Effector memory CD4-positive, alpha-beta T cell (primary cell): ENCODE measurements at places on chromosomes 6 and 20.
A peak's percentile ranks its signal among the peaks of the same experiment; 100 is the strongest.

- DNase-seq, result peak; percentile 66
These were observed 100.0 kb downstream of the NOL4L start for GRCh38 chr20:32484958-32485769.

DNA sequence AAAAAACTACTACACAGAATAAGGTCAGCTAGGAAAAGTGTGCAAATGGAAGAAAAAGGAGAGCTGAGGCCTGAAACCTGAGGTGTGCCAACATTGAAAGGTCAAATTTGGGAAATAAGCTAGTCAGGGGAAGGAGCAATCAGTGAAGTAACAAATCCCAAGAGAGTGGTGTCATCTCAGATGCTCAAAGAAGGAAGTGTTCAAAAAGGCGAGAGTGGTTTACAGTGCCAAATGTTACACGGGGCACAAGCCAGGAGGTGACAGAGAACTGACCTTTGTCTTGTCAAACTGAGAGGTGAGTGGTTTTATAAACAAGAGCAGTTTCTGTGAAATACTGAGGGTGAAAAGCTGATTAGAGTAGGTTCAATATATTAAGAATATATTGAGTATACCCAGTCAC, 83.0 kb upstream of the TCF21 start:
- no peak for DNase-seq

DNA sequence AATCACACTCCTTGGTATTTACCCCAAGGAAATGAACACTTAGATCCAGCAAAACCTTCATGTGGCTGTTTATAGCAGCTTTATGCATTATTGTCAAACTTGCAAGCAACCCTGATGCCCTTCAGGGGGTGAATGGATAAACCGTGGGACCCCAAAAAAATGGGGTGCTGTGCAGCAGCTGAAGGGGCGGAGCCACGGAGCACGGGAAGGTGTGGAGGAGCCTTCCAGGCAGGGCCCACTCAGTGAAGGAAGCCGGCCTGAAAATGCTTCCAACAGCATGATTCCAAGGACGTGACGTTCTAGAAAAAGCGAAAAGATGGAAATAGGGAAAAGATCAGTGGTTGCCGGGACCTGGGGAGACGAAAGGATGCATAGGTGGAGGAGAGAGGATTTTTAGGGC, 25.6 kb upstream of the FRMD1 start:
- no peak for DNase-seq

DNA sequence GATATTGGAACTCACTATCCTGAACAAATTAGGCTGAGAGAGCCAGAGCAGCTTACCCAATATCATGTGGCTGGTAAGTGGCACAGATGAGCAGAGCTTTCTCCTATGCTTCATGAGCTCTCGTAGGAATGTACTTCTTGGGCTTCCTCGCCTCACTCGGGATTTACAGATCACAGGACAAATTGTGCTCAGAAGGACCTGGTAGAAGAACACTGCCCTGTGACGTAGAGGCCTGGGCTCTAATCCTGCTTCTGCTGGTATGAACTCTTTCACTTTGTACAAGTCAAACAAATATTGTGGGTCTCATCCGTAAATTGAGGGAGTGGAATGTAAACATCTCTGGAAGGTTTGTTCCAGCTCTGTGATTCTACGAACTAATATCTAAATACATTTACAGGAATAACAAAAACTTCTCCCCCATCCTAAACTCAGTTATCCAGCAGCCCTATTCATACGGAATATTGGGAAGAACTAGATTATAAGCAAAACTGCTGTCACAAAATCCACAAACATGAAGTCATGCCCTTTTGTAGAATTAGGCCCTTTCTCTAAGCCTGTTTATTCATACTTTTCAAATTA, 187.6 kb downstream of the CLIC5 start:
- no peak for DNase-seq

GRCh38 chr20:1292620-1293019, 26.5 kb downstream of the SNPH start:
- no peak for DNase-seq
